ENCODE measurements at places on chromosomes 3 and 15.

DNA sequence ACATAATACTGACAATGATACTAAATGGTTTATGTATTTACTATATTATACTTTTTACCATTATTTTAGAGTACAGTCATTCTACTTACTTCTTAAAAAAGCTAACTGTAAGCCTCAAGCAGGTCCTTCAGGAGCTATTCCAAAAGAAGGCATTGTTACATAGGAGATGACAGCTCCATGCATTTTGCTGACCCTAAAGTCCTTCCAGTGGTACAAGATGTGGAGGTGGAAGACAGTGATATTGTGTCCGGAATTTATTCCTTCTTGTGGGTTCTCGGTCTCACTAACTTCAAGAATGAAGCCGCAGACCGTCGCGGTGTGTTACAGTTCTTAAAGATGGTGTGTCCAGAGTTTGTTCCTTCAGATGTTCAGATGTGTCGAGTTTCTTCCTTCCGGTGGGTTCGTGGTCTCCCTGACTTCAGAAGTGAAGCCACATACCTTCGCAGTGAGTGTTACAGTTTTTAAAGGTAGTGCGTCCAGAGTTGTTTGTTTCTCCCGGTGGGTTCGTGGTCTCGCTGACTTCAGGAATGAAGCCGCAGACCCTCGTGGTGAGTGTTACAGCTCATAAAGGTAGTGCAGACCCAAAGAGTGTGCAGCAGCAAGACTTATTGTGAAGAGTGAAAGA, 20.9 kb downstream of the AVEN start:
- peak; percentile 13 for DNase-seq

DNA sequence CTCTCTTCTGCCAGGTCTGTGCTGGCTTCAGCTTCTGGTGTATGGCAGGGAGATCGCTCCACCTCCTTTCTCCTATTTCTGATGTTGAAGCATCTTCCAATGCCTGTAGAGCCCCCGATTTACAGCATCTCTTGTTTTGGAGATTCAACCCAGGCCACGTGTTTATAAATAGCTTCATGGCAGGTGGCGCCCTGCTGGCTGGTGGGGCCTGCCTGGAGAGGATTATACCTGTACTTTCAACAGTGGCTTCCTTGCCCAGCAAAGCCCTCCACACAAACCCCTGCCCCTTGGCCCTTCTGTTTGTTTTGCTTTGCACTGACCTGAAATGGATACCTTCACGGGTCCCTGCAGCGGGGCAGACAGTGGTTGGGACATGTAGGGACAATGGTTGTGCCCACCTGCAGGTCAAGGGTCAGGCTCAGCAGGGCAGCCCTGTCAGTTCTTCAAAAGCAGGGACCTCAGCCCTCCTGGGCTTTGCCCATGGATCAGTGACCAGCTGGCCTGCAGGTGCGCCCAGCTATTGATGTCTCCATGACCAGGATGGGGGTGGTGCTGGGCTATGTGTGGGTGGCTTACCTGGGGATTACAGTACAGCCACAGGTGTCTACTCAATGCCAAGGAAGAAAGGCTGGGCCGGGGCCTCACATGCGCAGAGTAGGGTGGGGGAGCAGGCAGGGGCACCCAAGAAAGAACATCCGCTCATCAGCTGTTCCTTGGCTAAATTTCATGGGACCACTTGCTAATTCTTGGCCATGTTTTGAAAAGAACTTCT, 112.7 kb upstream of the PRR23C start:
- DNase-seq, result no peak

- no peak for DNase-seq
Observed at GRCh38 chr3:62229908-62230307, 143.4 kb downstream of the FEZF2 start.

DNA sequence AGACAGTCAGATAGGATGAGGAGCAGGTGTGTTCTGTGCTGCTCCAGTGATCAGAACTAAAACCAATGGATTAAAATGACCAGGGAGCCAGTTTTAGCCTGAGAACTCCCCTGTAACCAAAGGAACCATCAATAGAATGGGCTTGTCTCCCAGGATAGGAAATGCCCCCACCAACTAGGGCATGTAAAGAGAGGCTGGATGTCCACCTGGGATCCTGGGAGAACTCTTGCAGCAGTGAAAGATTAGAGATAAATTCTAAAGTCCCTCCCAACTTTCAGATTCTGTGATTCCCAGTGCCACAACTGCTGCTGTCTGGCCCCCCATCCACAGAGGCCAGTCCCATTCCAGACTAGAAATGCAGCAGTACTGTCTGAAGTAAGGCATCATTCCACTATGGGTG, 33.8 kb downstream of the HDC start:
- no peak for DNase-seq

DNA sequence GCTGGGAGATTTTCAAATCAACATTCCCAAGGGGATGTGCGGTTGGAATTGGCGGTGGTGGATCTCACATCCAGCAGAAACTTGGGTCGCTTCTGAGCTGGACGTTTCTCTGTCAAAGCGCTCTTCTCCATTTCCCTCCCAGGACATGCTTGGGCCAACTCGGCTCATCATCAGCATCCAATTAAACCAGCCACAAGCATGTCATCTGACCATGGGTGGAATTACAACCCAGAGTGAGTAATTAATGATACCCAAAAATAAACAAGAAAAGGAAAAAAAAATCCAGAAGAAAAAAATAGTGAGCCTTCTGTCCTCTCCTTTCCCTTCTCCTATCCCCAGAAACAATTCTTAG, 111.2 kb downstream of the XXYLT1 start:
- no peak for DNase-seq

- no peak for DNase-seq
Observed at GRCh38 chr3:15279671-15280402, 52.5 kb downstream of the SH3BP5 start.

DNA sequence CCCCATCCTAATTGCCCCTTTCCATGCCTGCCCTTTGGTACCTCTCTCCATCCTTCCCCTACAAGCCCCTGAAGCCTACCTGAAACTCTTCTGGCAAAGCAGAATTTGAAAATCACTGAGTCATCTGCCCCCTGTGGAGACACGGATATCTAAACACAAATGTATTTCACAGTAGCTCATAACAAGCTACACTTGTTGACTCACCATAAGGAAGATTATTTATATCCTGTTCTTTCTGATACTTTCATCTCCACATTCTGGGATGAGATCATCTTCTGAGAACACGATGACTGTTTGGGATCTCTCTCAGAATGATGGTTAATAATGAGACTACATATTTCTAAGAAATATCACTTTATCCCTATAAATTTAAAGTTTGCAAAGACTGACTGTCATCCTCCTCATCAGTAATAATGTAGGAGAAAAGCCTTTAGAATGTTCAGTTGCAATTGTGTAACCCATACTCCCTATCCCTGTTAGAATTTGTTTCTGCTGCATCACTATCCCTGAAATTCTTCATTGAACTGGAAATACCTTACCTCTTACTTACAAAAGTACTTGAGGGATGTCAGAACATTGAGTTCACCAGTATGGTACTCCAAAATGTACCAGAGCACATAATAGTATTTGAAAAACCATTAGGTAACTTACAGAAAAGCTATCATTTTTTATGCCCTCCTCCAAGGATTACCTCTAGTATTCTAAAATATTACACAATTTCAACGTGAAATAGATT, 116.1 kb upstream of the IL12A start:
- DNase-seq, result no peak

GRCh38 chr3:117842086-117842485, 1132.5 kb downstream of the TUSC7 start:
- no peak for DNase-seq

DNA sequence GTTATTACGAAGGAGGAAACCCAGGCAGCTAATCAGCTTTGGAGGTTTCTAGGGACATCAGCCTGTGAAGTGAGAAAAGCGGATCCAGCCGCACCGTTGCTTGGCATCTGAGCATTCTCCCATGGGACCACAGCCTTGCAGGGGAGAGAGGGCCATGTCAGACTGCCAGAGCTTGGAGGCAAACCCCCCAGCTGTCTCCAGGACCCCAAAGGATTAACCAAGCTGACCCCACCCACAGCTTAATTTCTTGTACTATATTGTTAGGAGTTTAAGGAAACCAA, 5.1 kb downstream of the IGDCC3 start:
- no peak for DNase-seq

GRCh38 chr3:114380233-114380651, 86.4 kb downstream of the TIGIT start:
- no peak for DNase-seq

- no peak for DNase-seq
Observed at GRCh38 chr3:72144773-72145505, 360.0 kb upstream of the PROK2 start.

DNA sequence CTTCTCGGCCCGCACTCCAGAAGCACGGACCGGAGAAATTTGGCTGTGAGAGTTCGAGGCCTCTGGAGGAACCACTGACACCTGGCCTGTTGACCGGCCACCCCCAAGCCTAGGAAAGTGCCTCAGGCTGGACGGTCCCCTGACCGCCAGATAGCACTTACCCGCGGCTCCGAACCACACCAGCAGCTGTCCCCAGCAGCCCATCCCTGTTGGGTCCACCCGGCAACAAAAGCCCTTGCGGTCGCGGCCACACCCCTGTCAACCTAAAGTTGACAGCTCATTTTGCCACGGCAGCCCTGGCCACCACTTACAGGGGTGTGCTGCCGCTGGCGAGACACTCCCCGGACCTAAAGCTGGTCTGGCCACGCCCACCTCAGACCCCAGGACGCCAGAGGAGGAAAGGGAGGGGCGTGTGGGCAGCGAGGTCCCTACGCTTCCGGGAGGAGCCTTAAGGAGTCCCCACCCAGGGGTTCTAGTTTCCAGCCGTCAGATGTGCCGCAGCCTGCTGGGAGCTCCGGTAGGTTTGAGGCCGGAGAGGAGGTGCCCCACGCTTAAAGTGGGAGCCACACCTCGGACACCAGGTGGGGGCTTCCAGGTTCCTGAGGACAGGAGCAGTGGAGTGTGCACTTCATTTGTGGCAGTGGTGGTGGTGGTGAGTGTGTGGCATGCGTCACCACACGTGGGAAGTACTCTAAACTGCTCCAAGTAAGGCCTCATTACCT, at the start of gene LTK:
TSS of gene LTK (minus strand) at position 322 of the 722 bp plus-strand sequence. CDS start at position 204, 118 bp downstream.
- no peak for DNase-seq

DNA sequence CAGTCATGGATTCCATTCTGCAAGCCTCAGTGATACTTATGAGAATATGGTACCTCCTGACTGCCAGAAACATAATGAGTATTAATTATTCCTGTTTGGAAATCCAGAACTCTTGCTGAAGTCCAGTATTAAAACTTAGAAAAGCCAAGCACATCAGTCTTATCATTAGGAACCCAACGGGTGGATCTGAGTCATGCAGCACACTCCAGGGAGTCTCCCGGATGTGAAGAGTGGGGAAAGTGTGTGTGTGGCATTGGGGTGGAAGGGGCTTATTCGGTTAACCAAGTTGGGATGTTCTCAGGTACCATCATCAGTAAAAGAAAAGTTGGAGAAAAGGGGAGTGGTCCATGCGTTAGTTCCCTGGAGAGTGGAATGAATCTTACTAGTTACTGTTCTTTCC, 181.1 kb downstream of the PLCL2 start:
- DNase-seq, result no peak

DNA sequence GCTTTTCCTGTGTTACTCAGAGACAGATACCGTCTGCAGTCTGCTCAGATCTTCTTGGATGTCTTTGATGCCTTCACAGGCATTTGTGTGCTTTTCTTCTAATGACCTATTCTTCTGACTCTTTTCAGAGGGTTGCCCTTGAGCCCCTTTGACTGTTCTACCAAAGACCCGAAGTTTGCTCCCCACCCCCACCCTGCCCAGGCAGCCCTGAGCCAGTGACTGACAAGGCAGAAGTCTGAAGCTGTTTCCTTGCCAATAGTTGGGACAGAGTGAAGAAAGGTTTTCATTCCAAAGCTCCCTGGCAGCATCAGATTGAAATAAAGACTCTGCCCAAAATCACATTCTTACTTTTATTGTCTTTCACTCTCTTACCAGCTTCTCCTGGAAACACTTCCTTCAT, 9.0 kb upstream of the ATP13A5 start:
- no peak for DNase-seq

- DNase-seq, result no peak
Observed at GRCh38 chr3:47416041-47416440, 35.2 kb downstream of the PTPN23 start.

DNA sequence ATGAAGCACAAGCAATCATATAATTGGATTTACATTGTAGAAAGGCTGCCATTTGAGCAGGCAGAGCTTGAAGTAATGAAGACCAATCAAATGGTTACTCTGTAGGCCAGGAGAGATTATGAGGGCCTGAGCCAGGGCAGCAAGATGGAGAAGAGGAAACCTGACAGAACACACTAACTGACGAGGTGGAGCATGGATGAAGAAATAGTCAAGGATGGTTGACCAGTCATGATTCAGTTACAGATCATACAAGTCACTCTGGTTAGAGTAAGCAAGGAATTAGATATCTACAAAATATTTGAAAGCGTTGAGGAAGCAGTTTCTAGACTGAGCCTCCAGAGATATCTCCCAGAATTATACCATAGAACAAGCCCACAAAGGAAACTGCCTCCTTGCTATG, 101.8 kb upstream of the THSD4 start:
- no peak for DNase-seq

- no peak for DNase-seq
Observed at GRCh38 chr3:179336345-179336929, 11.1 kb upstream of the MFN1 start.

- no peak for DNase-seq
Observed at GRCh38 chr3:53361852-53362251, 14.5 kb upstream of the DCP1A start.

GRCh38 chr15:71708051-71708429, 102.3 kb upstream of the NR2E3 start:
- DNase-seq, result no peak
